ENCODE measurements at places on chromosomes 11 and 22. TPM values are rescaled to one million over a fixed set of nuclear protein-coding genes. Genes with fewer than 3 reads are reported as not detected.

DNA sequence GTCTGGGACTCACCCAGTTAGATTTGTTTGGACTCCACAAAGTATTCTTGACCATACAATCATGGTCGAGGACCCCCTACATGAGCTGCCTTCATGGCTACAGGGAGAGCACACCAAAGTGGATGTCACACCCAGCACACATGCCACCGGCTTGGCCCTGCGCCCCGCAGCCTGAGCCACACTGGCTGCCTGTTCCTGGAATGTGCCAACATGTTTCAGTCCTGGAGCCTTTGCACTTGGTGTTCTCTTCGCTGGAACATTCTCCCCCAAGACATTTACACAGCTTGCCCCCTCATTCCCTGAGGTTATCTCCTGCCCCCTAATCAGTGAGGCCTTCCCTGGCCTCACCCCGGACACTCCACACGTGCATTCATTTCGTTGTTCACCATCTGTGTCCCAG is 46.0 kb downstream of the PPARA start:
- DNase-seq = no peak

- DNase-seq = peak; percentile 49
These were observed 859 bp upstream of the KRTAP5-5 start for GRCh38 chr11:1628506-1629325.

DNA sequence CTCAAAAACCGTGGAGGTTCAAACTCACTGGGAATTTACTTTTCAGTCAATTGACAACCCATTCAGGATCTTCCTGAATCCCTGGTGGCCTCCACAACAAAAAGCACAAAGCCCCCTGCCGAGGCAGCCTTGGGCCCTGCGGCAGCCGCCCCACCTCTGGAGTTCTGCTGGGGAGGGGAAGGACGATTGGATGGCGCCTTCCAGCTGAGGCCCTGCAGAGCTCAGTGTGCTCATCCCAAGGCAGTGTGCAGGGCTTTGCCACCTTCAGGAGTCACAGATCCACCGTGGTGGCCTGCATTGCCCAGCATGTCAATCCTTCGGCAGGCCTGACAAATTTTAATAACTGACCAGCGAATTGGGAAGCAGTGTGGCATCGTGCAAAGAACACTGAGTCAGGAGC is 7.4 kb downstream of the ZFTA start:
- DNase-seq = no peak

- DNase-seq = no peak
These were observed 17.0 kb upstream of the ST3GAL4 start for GRCh38 chr11:126338346-126339055.

DNA sequence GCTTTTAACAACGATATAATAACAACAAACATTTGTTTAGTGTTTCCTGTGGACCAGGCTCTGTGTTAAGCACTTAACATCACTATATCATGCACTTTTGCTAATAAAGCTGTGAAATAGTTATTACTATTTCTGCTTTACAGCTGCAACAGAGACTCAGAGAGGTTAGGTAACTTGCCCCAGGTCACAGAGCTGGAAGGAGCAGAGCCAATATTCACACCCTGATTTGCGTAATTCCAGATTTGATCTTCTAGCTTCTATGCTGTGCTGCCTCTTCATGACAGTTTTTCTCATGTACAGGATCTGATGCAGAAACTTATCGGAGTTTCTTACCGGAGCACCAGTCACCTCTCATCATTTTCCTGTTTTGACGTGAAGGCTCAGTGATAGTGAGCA is 33.6 kb upstream of the EHF start:
- no peak for DNase-seq

DNA sequence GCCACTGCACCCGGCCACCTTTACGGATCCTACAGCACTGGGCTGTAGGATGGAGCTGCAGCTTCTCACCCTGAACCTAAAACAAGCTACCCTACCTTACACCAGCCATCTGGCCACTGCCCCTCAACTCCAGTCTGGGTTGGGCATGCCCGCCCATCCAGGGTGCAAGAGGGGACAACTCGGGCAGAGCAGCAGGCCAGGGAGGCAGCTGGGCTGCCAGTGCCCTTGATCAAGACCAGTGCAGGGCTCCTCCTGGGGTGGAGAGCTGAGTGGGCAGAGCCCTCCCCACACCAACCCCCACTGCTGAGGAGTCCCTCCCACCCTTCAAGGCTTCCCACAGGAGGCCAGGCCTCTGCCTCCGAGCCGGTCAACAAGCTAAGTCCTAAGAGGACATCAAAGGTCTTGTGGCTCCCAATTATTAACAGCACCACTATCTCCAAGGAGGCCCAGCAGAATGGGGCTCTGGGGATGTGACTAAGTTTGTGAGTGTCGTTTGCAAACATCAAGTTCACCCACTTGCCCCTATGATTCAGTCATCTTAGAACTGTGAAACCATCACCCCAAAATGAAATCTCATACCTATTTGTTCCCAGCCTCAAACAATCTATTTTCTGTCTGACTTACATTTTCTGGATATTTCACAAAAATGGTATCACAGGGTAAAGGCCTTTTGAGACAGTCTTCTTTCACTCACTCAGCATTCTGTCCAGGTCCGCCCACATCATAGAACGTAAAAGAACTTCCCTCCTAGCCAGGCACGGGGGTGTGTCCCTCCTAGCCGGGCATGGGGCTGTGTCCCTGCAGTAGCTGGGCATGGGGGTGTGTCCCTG is 11.0 kb downstream of the GATD1 start:
- DNase-seq = no peak

- DNase-seq = no peak
These were observed 23.4 kb upstream of the RASD2 start for GRCh38 chr22:35517207-35517606.

DNA sequence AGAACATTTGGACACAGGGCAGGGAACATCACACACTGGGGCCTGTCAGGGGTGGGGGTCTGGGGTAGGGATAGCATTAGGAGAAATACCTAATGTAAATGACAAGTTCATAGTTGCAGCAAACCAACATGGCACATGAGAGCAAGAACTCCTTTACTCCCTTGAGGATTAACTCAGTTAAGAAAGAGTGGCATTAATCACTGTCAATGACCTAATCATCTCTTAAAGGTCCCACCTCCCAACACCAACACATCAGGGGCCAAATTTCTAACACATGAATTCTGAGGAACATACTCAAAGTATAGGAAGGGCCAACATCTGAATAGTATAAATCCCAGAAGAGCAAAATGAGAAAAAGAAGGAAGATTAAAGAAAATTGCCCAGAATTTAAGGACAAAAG is 272.9 kb downstream of the SWAP70 start:
- DNase-seq = no peak

- no peak for DNase-seq
These were observed 5.8 kb downstream of the SCUBE1 start for GRCh38 chr22:43337385-43337784.

DNA sequence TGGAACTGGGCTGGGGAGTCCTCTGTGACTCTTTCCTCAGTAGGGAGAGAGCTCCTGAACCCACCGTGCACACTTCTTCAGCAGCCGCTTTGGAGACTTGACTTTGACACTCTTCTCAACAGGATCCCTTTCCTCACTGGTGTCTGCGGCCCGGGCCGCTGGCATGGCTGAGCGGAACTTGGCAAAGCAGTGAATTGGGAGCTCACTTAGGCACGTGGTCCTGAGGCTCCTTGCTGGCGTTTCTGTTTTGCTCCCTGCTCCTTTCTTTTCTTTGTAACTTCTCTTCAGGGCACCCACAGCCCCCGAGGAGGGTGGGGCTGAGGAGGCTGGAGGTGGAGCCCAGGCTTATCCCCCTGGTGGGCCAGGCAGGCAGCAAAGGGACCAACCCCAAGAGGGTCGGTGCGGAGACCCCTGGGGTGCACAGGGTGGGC is 8.4 kb upstream of the KCNQ1OT1 start:
- DNase-seq = peak; percentile 76

- peak; percentile 93 for DNase-seq
These were observed 555.3 kb downstream of the MIAT start for GRCh38 chr22:27212617-27213177.

- DNase-seq = no peak
These were observed 22.4 kb downstream of the ENTHD1 start for GRCh38 chr22:39871008-39871798.

PKDREJ gene
- 0.53 TPM for polyA plus RNA-seq

IGSF9B gene
- 13.5 TPM for polyA plus RNA-seq

PANX2 gene
- polyA plus RNA-seq = not detected

NXPE2 gene
- 0.16 TPM for polyA plus RNA-seq

MRGPRF gene
- polyA plus RNA-seq = 19.1 TPM
